ENCODE measurements at places on chromosomes 12 and 14.

- DNase-seq: no peak
Measured at GRCh38 chr12:11840366-11840765, 190.9 kb downstream of the ETV6 start.

GRCh38 chr12:124531281-124531745 lies 36.1 kb downstream of the NCOR2 start:
- no peak for DNase-seq

DNA sequence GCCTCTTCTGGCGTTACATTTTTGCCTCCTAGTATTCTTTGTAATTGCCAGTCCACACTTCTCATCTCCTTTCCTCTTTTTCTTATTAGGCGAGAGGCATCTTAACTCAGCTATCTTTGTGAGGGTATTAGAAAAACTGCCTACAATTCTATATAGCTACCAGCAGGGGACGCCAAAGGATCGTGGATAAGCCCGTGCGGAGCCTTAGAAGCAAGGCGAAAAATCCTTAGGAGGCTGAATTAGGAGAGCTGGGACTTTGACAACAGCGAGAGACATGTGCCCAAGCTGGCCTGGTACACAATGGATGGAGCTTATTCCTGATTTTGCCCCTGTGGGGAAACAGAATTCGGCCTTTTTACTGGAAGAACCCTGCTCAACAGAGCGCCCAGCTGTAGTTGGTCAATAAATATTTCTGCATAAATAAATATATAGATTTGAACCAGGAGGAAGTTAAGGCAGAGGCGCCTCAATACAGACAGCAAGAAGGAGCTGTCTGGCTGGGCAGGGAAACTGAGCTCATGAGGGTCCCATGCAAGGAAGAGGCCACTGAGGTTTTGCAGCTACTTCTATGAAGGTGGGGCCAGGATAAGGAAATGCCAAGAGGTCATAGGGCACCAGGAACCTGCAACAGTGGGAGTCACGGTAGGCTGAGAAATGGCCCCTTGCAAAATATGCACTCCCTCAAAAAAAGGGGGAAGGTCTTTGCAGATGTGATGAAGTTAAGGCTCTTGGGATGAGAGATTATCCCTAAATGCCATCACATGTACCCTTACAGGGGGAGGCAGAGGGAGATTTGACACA lies 14.6 kb upstream of the RBM19 start:
- DNase-seq: no peak

- no peak for DNase-seq
Measured at GRCh38 chr12:93536111-93536765, 36.2 kb upstream of the SOCS2 start.

DNA sequence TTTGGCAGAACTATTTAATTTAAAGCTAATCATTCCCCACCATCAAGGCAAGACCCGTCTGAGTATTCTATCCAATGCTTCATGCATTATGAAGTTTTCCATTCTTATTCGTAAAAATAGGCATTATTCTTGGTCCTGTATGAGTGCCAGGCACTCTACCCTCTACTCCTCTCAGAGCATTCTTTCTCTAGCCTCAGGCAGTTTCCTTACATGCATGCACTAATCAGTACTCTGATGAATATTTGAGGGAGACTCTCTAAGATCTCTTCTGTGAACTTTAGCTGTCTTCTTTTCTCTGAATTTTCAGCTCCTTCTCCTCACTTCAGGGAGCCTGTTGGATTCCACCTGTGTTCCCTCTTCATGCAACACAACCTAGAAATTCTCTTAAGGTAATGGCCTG lies 334.7 kb downstream of the RAD51B start:
- no peak for DNase-seq
